Brain (organoid and tissue), 16 donors: ENCODE measurements at places on chromosomes 12 and 14.

GRCh38 chr12:62250671-62251608 is 9.3 kb upstream of the USP15 start:
- no peak for DNase-seq

DNA sequence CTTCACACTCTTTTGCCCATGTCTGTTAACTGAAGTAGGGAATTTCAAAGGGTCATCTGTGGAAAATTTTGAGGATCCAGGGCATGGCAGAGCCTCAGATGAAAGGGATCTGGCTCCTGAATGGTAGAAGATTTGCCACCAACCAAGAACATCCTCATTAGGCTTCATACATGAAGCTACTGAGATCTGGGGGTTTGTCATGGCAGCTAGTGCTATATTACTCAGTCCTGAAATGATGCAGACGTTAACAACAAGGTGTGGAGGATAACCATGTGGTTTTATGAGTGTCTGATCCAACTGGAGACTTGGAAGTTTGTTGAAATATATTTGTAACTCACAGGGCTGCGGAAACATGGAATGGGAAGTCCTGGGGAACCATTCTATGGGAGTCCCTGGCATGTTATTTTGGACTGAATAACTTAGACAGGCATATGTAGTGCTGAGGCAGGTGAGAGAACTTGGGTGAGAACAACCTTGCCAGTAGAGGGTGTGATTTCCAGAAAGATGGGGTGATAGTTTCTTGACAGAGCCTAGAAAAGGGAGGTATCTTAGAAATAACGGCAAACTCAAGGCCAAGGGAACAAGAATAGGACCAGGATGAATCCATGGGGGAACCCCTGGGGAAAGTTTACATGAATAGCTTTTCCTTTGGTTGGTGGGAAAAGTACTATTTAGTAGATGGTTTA is 42.0 kb upstream of the C12orf75 start:
- DNase-seq = no peak

- no peak for DNase-seq
Measured at GRCh38 chr14:96503306-96503679, 1.1 kb downstream of the PAPOLA start.

DNA sequence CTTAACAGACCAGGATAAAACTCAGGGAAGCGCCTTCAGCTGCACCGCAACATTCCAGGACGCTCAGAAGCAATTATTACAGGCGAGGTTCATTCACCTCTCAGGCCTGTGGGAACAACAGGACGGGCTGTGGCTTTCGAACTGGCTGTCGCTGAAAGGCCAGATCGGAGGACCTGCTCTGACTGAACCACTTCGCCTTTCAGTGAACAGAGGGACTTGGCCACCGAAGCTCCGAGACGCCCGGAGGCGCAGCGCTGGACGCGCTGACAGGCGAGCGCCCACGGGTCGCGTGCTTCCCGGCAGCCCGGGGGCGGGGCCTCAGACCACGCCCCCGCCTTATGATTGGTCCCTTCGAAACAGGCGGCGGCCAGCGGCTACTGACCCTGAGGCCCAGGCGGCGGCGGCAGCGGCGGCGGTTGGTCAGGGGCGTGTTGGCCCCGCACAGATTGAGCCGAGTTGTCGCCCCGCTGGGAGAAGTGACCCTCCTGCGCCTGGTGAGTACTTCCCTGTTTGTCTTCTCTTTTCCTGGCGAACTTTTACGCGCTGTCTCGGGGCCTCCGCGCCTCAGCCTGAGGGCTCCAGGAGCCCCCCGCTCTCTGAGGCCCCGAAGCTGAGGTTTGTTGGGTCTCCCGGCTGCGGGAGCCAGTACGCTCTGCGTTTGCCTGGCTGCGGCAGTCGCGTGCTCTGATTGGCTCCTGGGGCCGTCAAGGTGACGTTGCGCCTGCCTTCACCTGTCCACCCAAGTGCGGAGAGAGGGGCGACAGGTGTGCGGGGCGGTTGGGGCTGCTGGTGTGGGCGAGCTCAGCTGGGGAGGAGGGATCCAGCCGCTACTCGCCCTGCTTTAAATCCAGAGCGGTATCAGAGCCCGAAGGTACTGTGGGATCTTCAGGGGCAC is at the start of gene GAS2L3:
Gene GAS2L3, plus strand, starts transcription at position 393 of the 895 bp plus-strand sequence. CDS start 21,221 bp downstream, outside the sequence.
- peak; percentile 83 for DNase-seq

DNA sequence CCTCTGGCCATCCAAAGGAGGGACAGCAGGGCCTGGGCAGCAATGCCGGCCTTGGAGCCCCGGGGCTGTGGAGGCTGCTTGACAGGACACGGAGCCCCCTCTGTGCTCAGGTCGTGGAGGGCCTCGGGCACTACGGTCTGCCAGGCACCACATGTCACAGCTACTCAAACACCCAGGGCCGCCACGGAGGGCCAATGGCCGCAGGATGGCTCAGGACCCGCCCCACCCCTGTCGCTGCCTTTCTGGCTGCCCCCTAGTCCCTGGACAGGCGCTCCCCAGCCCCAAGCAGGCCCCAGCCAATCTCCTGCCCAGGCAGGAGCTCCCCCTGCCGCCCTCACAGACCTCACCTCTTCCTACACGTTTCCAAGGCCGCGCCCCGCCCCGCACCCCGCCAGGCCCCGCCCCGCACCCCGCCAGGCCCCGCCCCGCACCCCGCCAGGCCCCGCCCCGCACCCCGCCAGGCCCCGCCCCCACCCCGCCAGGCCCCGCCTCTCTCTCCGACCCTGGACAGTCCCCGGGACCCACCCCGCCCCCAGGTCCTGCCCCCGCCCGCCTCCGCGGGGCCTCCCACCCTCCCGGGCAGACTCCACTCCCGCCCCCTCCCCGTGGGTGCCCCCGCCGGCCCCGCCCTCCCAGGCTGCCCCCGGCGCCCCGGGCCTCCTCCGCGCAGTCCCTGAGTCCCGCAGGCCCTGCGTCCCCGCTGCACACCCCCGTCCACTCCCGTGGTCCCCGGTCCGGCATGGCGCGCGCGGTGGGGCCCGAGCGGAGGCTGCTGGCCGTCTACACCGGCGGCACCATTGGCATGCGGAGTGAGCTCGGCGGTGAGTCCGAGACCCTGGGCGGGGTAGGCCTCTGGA is at the start of gene ASPG:
Gene ASPG, plus strand, starts transcription at position 669 of the 857 bp plus-strand sequence. Its CDS starts 71 bp downstream, at position 740.
- DNase-seq = no peak

- DNase-seq = peak; percentile 63
Measured at GRCh38 chr14:71103662-71104484, 196.6 kb downstream of the PCNX1 start.

DNA sequence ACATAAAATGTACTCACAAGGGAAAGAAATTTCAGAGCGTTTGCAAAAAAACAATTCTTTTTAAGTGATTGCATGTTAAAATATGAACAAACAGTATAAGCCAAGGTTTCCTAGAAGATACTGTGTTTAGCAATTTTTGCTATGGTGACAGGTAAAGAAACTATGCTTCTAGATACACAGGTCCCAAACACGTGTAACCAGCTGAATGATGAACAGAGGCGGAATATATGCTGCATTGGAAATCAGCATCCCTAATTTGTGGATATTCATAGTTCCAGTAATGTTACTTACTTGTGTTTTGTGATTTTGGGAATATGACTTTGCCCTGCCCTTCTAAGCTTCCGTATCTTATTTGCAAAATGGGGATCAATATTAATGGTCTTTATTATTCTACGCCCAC is 326.3 kb upstream of the DIO2 start:
- DNase-seq = no peak

DNA sequence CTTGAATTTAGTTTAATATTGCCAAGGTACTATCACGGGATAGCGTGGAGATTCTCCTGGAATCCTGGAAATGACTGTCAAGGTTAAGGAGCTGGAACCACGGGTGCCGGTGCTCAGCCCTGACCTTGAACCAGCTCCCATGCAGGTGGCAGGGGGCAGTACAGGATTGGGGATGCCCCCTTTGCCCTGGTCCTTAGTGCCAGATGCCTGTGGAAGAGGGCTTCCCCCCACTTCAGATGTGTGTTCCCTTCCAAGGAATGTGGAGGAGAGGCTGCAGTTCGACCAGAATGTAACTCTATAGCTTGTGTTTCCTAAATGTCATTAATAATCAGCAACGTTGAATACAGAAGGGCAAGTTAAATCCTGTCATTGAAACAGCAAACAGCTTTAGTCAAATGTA is 258.9 kb downstream of the VRK1 start:
- DNase-seq = no peak

DNA sequence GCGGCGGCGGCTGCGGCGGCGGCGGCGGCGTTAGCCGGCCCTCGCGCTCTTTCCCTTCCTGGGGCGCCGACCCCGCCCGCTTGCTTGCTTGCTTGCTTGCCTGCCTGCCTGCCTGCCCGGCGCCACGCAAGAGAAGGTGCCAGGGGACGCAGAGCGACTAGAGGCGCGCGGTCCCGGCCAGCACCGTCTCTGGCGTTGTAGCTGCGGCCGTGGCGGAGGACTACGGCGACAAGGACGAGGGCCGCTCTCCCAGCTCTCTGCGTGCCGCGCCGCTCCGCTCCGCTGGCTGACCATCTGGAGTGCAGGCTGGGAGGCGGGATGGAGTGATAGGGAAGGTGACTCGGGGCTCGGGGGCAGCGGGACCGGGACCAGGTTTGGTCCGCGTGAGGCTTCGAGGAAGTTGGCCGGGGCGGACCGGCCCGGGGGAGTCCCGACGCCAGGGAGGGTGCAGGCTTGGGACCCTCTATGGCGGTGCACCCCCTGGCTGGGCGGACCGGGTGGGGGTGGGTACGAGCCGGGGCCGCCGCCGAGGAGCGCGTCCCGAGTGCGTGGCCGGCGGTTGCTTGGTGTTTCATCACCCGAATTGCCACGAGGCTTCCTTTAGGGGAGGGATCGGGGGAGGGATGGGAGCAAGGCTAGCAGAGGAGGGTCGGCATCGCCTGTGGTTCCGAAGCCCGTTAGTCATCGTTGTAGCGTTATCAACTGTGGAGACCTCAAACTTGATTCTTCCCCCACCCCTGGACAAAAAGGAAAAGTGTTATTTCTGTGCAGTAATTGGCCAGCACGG is 471 bp downstream of the XPOT start:
- DNase-seq = peak; percentile 61

GRCh38 chr12:56954057-56954957 is 3.1 kb downstream of the RDH16 start:
- no peak for DNase-seq

DNA sequence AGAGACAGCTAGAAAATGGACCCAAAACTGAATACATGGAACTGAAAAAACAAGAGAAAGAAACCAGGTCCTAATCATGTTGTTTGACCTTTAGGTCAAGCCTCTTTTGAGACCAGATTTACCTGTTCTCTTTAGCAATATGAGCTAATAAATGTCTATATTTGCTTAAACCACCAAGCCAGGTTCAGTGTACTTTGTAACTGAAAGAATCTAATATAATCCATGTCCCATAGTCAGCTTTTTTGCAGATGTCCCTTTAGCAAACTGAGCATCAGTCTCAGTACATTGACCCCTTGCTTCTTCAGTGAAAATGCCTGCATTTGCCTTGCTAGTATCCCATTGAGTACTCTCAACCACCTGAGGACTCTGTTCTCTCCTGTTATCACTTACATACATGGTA is 61.7 kb downstream of the PLCZ1 start:
- no peak for DNase-seq

DNA sequence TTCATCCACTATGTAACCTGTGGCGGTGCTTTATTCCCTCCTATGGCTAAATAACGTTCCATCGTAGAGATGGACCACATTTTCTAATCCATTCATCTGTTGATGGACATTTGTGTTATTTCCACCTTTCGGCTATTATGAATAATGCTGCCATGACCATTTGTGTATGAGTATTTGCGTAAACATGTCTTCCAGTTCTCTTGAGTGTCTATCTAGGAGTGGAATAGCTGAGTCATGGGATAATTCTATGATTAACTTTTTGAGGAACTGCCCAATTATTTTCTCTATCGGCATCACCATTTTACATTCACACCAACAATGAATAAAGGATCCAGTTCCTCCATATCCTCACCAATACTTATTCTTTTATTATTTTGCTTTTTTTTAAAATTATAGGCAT is 261.9 kb upstream of the SFSWAP start:
- no peak for DNase-seq

DNA sequence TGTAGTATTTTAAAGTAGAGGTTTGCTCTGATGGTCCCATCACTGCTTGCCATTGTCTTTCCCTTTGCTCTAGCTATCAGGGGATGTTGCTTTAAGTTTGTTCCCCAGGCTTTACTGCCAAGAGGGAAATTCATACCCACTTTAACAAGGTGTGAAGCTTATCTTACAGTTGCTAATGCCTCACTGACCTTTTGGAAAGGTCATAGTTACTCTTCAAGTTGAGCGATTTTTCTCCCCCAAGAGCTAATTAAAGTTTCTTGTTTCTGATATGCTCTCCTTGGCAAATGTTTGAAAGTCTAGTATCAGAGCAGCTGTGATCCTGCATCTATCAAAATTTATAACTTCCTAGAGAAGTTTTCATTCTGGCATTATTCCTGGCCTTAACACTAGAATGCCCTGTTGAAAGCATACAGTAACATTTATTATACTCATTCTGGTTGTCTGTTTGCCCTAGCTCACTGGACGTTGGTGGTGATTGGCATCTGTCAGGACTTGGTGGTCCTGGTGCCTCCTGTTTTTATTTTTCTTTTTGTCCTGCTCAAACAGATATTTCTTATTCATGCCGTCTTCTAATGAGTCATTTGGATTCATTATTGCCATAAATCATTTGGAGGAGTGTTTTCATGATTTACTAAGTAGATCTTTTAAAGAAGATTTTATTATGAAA is 8.1 kb downstream of the ATP2A2 start:
- no peak for DNase-seq

DNA sequence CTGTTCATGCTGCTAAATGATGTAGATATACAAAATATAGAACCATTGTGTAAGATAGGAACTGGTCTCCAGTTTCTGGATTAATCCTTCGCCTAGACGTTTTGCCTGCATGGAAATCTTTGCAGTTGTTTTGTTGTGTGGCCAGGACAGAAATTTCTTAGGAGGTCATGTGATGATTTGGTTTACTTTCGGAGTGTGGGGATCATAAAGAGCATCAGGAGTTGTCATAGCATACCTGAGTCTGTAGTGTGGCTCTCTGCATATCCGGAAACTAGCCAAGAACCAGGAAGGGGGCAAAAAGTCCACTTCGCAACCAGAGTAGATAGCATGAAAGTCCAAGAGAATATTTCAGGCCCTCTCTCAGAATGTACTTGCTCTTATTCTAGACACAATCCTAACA is 3.1 kb downstream of the SAMD4A start:
- DNase-seq = no peak

- DNase-seq = no peak
Measured at GRCh38 chr12:65728455-65728847, 95.8 kb upstream of the HMGA2 start.

GRCh38 chr12:123529686-123530085 is 3.8 kb downstream of the RILPL1 start:
- no peak for DNase-seq

GRCh38 chr12:124553862-124554428 is 13.5 kb downstream of the NCOR2 start:
- DNase-seq = no peak

DNA sequence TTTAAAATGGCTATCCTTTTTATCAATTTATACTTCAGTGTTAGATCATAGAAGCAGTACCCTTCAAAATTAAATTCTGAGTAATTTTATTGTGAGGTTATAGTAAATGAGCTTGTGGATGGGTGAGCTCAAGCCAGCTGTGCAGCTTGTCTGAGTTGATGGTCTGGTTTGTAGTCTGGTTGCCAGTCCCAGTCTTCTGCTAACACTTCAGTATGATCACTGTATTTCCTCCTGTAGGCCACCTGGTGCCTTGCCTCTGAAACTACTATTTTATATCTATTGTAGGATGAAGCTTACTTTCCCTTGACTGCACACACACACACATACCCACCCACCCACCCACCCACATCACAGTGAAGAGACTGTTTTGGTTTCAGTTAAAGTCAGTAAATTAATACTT is 496.4 kb downstream of the PCNX1 start:
- DNase-seq = no peak

GRCh38 chr12:11794751-11795150 is 145.3 kb downstream of the ETV6 start:
- DNase-seq = no peak
